ENCODE measurements at places on chromosomes 2 and 18. TPM values are rescaled to one million over a fixed set of nuclear protein-coding genes. Genes with fewer than 3 reads are reported as not detected.

- no peak for DNase-seq
Observed at GRCh38 chr2:172512810-172513523, 42.9 kb upstream of the PDK1 start.

DNA sequence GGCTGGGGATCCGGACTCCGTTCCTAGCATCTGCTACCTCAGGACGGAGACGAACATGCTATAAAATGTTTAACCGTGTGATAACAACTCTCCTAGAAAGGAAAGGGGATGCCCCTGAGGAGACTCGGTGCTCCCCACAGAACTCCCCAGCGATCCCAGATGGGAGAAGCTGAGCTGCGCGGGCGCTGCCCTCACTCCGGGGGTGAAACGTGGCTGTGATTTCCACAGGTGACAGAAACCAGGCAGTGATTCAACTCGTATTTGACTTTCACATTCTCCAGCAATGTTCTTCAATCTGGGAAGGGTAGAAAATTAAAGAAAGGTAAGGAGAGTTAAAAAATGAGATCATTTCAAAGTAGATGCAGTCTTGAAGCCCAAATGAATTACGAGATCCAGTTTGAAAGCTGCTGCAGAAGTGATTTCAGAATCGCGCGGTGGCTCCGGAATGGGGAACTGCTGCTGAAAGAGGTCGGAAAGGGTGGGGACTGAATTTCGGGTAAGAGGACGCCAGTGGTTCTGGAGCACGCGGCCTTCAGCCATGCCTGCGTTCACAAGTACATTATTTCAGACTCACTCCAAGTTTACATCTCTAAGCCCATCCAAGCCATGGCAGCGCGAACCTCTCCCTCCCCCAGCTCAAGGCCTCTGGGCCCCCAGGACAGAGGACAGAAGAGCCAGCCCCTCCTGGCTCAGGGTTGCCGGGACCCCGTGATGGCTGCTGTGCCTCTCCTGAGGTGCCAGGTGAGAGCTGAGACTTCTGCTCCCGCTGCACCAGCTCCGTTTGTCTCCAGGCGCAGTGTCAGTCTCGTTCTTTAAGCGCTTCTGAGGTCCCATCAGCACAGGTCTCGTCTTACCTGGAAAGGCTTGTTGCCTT is 39.5 kb downstream of the ADNP2 start:
- peak; percentile 39 for DNase-seq

- no peak for DNase-seq
Observed at GRCh38 chr2:80634590-80634989, 330.0 kb upstream of the LRRTM1 start.

DNA sequence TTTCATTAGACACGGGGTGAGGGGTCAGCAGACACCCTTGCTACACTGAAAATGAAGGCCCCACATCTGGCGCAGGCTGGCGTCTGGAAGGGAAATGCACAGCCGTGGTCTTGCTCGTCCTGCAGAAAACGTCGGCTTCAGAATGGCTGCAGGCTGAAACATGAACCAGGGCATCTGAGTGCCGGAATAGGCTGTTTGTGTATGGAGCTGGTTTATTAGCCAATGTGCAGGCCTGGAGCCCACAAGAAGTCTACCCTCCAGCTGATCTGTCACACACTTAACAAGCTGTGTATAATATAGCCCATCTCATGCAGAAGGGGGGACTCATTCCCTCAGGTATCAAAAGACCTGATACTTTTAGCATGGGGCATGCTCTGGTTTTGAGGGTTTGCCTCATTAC is 153.4 kb upstream of the SOX11 start:
- DNase-seq = no peak

- peak; percentile 88 for DNase-seq
Observed at GRCh38 chr2:195659982-195660890, 3.2 kb downstream of the SLC39A10 start.

GRCh38 chr2:234425639-234426603 is 71.0 kb downstream of the ARL4C start:
- DNase-seq = no peak

DNA sequence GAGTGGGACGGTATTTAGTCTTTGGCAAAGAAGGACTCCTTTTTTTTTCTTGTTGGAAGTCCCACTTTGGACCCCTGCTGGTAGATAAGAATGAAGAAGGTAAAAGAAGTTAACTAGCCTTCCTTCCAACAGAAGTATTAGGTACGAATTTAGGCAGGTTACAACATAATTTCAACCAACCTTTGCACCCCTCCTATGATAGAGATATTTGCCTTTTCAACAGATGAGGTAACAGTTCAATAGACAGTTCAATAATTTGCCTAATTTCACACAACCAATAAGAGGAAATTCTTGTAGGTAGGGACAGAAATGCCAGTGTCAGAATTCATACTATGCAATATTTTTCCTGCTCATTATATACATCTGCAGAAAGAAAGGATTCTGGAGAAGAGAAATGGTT is 100.8 kb downstream of the CCDC141 start:
- DNase-seq = no peak

- no peak for DNase-seq
Observed at GRCh38 chr2:215973954-215974699, 39.2 kb downstream of the MREG start.

DNA sequence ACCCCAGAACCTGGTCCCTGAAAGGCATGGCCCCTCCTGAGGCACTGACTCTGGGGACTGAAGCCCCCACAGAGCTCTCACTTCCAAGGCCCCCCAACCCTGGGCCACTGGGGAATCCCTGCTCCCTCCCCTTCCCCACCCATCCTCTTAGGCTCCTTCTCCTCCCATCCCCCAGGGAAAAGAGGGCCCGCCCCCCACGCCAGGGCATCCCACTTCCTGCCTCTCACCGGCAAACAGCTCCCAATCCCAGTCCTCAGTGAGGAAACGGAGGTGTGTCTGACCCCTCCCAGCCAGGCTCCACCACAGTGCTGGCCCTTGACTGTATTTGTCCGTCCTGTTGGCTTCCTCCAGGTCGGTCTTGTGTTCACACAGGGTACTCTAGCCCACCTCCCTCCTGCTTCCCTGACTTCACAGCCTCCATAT is 35.0 kb upstream of the PTMA start:
- no peak for DNase-seq

- no peak for DNase-seq
Observed at GRCh38 chr2:53231908-53232307, 535.7 kb upstream of the CHAC2 start.

MYCN gene
- not detected for total RNA-seq

MYL12A gene
- 733 TPM for total RNA-seq

TMEM237 gene
- 62.8 TPM for total RNA-seq

MTLN gene
- total RNA-seq = 38.6 TPM

CNDP1 gene
- total RNA-seq = not detected

SOX11 gene
- not detected for total RNA-seq

IL1B gene
- total RNA-seq = not detected

RAD51AP2 gene
- not detected for total RNA-seq

LINC00305 gene
- total RNA-seq = not detected

RBKS gene
- 1.4 TPM for total RNA-seq

SKA1 gene
- total RNA-seq = 3.0 TPM

Data from fibroblast of the aortic adventitia (primary cell).